Aortic smooth muscle cell (primary cell): ENCODE measurements at places on chromosomes 7 and 10. TPM values are rescaled to one million over a fixed set of nuclear protein-coding genes. Genes with fewer than 3 reads are reported as not detected.

LIPN gene
- not detected in 2 replicates for total RNA-seq

GIMAP8 gene
- total RNA-seq = 0.62 and 2.1 TPM in 2 replicates

CPA4 gene
- total RNA-seq = 0.92 and 1.6 TPM in 2 replicates

SH2D4B gene
- total RNA-seq = not detected in 2 replicates
